Spleen (tissue), 13 donors: ENCODE measurements at places on chromosomes 5 and 9. TPM values are rescaled to one million over a fixed set of nuclear protein-coding genes. Genes with fewer than 3 reads are reported as not detected.

The GMCL2 gene
- not detected for total RNA-seq

DNA sequence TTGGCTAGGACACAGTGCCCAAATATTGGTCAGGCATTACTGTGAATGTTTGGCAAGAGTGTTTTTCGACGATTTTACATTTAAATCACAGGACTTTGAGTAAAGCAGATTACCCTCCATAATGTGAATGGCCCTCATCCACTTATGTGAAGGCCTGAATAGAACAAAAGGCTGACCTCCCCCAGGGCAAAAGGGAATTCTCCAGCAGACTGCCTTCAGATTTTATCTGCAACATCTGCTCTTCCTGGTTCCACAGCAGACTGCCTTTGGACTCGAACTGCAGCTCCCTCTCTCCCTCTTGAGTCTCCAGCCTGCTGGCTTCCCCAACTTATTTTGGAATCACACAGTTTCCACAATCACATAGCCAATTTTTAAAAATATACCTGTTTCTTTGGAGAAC is 7.1 kb upstream of the TMEM215 start:
- no peak overlapping the region for H3K27ac ChIP-seq
- no peak overlapping the region for H3K4me3 ChIP-seq
- DNase-seq: no peak
- no peaks in the 10 kb centered on the region for H3K36me3 ChIP-seq
- H3K27me3 ChIP-seq: no peaks in the 10 kb centered on the region

GRCh38 chr9:99114846-99115500 is 10.1 kb downstream of the TGFBR1 start:
- H3K4me3 ChIP-seq: no peak overlapping the region
- peaks cover 76% of the 10 kb centered on the region for H3K4me1 ChIP-seq
- no peak overlapping the region for H3K27ac ChIP-seq
- no peaks in the 10 kb centered on the region for H3K27me3 ChIP-seq
- no peaks in the 10 kb centered on the region for H3K36me3 ChIP-seq
- DNase-seq: no peak

DNA sequence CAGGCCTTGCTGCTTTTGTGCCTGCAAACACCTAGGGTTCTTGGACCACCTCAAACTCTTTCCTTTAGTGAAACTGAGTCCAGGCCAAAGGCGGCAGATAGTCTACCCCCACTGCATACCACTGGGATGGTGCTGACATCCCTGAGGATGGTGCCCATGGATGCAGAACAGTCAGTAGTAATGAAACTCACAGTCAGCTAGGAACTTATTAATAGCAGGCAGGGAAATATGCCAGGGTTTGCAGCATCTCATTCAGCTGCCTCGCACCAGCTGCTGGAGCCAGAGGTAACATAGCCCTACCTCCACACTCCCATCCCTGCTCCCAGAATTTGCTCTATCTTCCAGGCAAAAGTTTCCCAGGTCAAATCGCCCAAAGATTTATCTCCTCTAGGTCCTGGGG is 189.1 kb downstream of the SREK1 start:
- H3K27me3 ChIP-seq: peaks cover 22% of the 10 kb centered on the region
- no peak for DNase-seq
- no peak overlapping the region for H3K27ac ChIP-seq
